Spleen (tissue), 13 donors: ENCODE measurements at places on chromosomes 16 and 17.

- DNase-seq = no peak
Observed at GRCh38 chr16:50747207-50747956, 5.5 kb downstream of the CYLD start.

DNA sequence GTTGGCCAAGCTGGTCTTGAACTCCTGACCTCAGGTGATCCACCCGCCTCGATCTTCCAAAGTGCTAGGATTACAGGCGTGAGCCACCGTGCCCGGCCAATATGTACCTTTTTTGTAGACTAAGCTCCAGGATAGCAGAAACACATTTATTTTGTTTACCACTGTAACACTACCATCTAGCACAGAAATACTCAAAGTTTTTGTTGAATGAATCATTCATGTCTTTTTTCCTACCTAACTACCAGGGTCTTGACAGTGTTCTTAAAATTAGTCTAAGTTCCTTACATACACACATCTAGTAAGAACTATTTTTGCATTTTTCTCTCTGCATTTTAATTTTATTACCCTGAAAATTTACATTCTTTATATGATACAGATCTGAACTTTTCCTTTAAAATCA lies 44.4 kb downstream of the AKAP10 start:
- no peak for DNase-seq

DNA sequence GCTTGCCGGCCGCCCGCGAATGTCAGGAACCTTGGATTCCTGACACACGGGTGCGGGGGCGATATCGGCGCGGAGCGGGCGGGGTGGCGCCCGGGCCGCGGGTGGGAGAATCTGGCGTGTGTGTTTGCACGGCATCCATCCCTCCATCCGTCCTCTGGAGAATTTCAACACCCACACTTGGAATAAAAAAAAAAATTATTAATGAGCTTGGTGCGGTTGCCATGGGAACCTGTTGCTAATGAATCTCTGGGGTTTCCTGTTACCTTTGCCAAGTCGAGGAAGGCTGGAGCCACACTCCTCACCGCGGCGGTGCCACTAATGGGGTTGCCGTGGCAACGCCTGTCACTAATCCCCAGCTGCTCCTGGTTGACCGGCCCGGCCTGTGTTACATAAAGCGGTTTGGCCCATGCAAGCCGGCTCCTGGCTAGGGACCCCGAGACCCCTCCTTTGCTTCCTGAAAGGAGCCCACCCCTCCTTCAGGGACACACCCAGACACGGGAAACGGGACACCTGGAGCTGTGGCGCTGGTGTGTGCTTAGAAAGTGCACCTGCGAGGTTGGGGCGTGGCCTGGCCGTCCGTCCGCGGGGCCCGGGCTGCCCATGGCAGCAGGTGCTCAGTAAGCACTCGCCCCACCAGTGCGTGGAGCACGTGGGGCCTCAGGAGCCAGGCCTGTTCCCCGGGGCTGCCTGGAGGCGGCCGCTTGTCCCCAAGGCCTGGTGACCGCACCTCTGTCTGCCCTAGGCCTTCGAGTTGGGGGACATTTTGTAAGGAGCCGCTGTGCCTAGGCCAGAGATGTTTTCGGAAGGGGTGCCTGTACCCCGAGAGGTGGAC lies 14.6 kb downstream of the CACNA1H start:
- no peak for DNase-seq

DNA sequence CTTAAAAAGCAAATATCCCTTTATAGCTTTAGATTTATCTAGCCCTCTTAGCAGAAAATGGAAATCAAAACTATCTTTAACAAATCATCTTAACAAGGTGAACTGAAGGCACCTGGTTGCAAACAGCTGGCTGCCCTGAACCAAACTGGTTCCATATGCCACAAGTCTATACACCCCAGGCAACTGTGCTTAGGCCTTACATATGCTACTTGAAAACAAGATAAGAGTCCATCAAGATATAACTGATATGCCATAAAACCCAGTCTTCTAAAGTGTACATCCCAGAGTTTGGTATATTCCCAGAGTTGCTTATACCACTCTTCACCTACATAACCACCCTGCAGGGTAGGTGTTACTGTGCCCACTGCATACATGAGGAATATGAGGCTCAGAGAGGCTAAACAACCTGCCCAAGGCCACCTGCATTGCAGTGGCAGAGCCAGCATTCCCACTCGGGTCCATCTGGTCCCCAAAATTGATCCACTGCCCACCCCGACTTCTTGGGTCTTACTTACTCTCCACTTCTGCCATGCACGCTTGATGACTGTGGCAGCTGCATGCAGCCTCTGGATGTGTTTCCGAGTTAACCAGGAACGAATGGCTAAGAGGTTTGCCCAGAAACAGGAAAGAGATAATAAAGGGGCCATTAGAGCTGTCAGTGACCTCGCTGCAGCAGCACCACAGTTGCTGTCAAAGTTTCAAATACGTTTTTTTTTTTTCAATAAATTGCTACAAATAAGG lies 12.2 kb downstream of the ZNHIT3 start:
- DNase-seq = no peak

- DNase-seq = no peak
Observed at GRCh38 chr16:86960266-86960665, 356.9 kb downstream of the C16orf95 start.

DNA sequence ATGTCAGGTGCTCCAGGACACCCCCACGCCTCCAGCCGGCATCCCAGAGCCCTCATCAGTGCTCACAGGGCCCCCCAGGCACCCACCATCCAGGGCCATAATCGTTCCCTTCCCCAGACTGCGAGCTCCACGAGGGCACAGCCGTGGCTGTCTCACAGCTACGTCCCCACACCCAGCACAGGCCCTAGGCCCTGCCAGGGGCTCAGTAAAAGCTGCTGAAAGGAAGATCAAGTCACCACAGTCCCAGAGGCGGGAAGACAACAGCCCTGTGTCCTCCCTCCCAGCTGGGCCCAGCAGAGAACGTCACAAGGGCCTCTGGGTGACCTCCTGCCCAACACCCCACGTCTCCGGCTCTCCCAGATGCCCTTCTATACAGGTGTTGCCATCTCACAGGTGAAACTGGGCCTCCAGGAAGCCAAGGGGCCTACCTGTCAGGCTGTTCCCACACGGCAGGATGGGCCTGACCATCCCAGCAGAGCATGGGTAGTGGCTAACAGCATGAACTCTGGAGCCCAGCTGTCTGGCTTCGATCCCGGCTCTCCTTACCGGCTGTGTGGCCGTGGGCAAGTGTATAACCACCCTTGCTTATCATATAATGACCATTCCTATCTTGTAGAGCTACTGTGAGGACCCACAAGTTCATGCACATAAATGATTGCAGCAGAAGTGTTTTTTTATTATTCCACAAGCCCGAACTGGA lies 17.9 kb downstream of the ARL2BP start:
- peak; percentile 64 for DNase-seq

GRCh38 chr17:38897176-38897575 lies 27.3 kb downstream of the LASP1 start:
- DNase-seq = peak; percentile 77

GRCh38 chr17:33012522-33013033 lies 20.9 kb downstream of the SPACA3 start:
- no peak for DNase-seq

GRCh38 chr16:50395763-50396710 lies 27.2 kb upstream of the BRD7 start:
- DNase-seq = no peak

DNA sequence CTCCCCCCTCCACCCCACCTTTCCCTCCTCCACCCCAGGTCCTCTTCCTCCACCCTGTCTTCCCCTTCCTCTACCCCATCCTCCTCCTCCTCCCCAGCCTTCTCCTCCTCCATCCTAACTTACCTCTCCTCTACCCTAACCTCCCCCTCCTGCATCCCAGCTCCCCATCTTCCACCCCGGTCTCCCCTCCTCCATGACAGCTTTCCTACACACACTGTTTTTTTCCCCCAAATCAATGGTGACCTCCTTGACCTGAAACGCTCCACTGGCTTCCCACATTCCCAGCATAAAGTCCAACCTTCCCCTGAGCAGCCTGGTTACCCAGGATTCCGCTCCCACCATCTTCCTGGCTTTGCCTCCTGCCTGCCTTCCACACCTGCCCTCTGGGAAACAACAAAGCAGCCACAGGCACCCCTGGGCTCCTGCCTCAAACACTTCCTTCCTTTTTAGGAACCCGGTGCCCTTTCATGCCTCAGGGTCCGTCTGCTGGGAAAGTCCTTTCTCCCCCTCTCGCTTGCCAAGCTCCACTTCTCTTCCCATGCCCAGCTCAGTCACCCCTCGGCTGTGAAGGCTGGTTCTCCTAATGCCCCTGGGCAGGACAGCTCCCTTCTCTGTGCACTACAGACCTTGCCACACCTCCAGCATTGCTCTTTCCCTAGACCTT lies 2.1 kb downstream of the RGS9 start:
- DNase-seq = no peak

DNA sequence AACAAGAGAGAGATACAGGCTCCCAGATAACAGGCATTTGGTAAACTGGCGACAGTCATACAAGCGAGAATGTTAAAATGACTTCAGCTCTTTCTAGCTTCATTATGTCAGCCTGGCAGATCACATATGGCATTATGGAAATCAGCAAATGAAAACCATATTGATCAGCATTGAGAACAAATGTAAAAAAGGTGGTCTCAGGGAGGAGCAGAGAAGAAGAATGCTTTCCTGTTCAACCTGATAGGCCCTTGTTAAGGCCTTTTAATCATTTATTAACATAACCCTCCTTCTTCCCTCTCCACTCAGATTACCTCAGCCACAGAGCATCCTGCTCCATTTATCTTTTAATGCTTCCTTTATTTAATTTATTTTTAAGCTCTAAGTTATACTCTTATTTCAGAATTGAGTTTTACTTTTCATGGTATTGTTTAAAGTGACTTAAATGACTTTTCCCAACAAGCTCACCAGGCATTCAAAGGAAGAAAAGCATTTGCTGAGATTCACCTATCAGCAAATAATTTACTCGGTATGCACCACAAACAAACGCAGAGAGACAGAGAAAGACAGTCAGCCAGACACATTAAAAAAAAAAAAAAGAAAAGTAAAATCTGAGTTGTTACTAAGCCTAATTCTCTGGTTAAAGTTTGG lies 243.9 kb upstream of the TBX2 start:
- DNase-seq = no peak

DNA sequence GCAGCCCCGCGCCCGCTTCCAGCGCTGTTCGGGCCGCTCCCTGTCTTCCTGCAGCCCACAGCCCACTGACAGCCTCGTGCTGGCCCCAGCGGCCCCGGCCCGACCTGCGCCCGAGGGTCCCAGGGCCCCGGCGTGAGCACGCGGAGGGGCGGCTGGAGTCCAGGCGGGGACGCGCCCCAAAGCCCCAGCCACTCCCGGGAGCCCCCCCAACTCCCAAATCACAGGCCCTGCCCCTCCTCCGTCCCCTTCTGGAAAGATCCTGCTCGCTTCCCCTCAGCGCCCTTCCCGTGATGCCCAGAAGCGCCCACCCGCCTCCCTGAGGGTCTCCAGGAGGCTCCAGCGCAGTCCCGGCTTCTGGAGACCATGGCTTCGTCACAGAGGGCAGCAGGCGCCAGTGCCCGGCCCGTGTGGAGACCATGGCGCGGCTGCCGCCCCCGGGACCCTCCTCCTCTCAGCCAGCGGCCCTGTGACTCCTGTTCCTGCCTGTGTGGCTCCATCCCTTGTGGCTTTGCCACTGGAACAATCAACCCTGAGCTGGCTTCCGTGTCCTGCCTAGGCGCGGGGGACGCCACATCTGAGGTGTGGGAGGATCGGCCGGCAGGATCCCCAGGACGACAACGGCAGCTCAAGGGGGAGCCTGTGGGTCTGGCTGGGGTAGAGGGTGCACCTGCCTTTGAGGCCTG lies 3.9 kb downstream of the UTS2R start:
- DNase-seq = peak; percentile 56

DNA sequence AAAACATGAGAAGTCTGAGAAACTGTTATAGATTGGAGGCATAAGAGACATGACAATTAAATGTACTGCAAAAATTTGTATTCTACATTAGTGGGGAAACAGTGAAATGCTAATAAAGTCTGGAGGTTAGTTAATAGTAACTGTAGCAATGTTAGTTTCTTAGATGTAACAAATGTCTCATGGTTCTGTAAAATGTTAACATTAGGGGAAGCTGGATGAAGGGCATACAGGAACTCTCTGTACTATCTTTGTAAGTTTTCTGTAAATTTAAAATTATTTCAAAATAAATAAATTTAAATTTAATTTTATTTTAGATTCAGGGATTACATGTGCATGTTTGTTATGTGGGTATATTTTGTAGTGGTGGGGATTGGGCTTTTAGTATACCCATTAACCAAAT lies 70.0 kb upstream of the IRX6 start:
- DNase-seq = no peak

- peak; percentile 80 for DNase-seq
Observed at GRCh38 chr16:3098459-3099394, at the start of gene ZSCAN10. Gene ZSCAN10 (minus strand): TSS chr16:3099294. CDS start chr16:3092937, 6,357 bp downstream.
